ENCODE measurements at places on chromosomes 6 and 20. TPM values are rescaled to one million over a fixed set of nuclear protein-coding genes. Genes with fewer than 3 reads are reported as not detected.
A peak's percentile ranks its signal among the peaks of the same experiment; 100 is the strongest.

The SFTA2 gene
- total RNA-seq: 30.5 TPM

The OLIG3 gene
- not detected for total RNA-seq

DNA sequence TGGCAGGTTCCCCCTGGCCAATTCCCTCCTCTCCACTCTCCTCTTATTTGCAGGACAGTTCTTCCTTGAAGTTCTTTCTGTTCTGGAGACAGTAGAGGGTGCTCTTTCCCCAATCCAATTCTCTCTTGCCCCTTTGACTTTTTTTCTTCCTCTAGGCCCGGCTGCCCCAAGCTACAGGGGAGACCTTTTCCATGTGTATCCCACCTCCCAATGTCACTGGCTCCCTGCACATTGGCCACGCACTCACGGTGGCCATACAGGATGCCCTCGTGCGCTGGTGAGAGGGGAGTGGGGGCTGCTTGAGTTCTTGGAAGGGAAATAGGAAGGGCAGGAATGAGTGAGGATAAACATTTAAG is 1.5 kb downstream of the VARS2 start:
- DNase-seq: peak; percentile 89

- no peak for DNase-seq
Measured at GRCh38 chr6:100342830-100343229, 121.9 kb downstream of the SIM1 start.

DNA sequence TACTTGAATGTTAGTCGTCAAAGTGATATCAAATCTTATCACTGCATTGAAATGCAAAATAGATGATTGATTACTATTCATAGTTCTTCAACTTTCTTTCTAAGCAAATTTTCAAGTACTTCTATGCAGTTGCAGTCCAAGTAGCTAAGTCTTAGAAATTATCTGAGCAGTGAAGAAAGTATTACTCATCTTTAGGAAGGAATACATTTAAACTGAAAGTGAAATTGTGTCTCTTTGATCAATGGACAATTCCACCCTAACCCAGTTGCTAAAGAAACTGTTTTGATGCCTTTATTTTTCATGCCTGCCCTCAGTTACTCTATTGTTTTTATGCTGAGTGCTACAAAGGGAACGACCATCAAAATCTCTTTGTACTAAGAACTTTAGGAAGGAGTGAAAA is 337.4 kb downstream of the GRIK2 start:
- DNase-seq: no peak

GRCh38 chr6:148771896-148772554 is 25.2 kb downstream of the UST start:
- no peak for DNase-seq

DNA sequence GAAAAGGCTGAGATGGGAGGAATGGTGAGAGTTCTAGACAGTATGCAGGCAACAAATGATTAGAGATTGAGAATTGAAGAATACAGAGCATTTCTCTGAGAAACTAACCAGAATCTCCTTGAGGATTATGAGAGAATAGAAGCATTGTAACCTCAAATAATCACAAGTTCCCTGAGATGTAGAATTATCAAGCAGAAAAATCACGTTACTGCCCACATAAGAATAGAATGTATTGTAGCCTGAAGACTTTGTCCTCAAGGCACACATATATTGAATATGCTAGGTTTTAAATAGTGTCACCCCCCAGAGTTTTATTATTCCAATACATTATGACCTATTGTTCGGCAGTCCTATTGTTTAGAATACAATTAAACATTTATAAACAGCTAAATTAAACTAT is 57.2 kb downstream of the CNKSR3 start:
- DNase-seq: no peak

DNA sequence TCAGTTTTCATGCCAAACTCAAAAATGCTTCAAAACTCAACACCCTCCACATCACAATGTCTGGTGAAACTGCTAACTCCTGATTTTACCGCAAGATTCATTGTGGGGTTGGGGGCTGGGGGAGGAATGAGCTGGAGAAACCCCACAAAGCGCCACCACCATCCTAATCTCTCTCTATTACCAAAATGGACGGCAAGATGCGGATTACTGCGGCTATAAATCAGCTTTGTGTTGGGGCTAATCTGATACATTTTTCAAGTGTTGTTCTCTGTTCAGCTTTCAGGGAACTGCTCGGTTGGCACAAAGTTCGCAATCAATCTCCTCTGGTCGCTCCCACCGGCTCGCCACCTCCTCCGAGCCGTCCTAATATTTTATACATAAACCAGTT is 83.7 kb downstream of the TMEM242 start:
- no peak for DNase-seq

- DNase-seq: no peak
Measured at GRCh38 chr6:40326714-40327421, 260.3 kb downstream of the LRFN2 start.

- peak; percentile 67 for DNase-seq
Measured at GRCh38 chr6:52995913-52996645, 995 bp upstream of the GSTA4 start.

The CASP8AP2 gene
- 17.5 TPM for total RNA-seq

The C2 gene
- 38.7 TPM for total RNA-seq

The ADAT2 gene
- total RNA-seq: 6.9 TPM

DNA sequence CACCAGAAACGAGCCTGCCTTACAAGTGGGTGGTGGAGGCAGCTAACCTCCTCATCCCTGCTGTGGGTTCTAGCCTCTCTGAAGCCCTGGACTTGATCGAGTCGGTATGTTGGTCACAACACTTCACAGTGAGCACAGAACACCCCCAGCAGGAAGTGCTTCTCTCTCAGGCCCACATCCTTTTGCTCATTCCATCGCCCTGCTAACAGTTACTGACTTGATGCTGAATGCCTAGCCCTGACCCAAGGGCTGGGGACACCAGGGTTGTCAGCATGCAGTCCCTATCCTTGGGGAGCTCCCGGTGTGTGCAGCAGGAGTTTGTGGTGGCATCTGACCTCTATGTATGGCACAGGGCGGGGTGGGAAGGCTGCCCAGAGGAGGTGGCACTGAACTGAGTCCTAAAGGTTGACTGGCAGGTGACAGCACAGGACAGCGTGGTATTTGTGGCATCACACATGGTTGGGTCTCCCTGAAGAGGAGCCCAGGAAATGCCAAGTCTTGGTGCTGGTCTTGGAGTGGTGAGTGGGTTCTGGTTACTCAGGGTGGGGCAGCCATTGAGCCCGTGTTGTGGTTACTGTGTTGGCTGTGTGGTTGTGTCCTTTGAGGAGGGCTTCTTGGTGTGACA is 26.7 kb downstream of the GTSF1L start:
- DNase-seq: no peak

- peak; percentile 43 for DNase-seq
Measured at GRCh38 chr6:169227116-169227515, 26.5 kb downstream of the THBS2 start.

- DNase-seq: no peak
Measured at GRCh38 chr6:67131827-67132226, 1424.8 kb upstream of the EYS start.

The PRKN gene
- total RNA-seq: 10.4 TPM

DNA sequence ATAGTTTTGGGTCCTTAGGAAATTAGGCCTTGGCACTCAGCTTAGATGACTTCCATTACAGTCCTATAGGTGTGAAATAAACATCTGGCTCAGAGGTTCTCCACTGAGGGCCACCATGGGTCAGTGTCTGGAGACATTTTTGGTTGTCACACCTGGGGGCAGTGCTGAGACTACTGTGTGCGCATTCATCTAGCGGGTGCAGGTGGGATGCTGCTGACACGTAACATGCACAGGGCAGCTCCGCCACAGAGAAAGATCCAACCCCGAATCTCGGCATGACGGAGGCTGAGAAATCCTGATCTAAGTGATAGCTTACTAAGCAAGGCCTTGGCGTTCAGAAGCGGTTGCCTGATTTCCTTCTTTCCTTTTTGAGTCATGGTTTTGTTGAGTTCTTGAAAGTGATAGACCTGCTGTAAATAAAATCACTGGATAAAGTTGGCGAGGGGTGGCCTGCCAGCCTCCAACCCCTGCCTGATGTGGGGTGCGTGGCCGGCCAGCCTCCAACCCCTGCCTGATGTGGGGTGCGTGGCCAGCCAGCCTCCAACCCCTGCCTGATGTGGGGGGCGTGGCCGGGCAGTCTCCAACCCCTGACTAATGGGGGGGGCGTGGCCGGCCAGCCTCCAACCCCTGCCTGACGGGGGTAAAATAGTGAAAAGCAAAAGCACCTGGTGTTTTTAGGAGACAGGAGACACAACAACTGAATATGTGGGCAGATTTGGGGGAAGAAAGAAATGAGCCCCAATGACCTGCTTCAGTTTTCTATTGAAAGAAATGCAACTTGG is 158.1 kb downstream of the CDH26 start:
- DNase-seq: no peak

DNA sequence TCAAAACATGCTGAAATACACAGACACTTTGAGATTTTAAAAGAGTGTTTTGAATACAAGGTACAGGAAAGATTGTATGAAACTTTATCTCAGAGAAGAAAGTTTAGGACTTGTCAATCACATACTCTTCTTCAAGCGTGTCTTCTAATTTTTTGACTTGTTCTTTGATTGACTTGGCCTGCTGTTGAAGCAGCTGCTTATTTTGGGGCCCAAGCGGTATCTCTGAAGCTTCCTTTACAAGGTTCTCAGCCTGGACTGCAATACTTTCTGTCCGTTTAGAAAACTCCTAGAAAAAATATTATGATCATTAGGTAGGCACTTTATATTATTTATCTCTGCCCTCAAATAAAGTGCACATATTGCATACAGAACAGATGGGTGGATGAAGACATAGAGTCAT is 201.3 kb downstream of the SYNE1 start:
- no peak for DNase-seq

GRCh38 chr6:110656492-110656891 is 158.8 kb downstream of the CDK19 start:
- DNase-seq: no peak

The PKHD1 gene
- total RNA-seq: 77.5 TPM

DNA sequence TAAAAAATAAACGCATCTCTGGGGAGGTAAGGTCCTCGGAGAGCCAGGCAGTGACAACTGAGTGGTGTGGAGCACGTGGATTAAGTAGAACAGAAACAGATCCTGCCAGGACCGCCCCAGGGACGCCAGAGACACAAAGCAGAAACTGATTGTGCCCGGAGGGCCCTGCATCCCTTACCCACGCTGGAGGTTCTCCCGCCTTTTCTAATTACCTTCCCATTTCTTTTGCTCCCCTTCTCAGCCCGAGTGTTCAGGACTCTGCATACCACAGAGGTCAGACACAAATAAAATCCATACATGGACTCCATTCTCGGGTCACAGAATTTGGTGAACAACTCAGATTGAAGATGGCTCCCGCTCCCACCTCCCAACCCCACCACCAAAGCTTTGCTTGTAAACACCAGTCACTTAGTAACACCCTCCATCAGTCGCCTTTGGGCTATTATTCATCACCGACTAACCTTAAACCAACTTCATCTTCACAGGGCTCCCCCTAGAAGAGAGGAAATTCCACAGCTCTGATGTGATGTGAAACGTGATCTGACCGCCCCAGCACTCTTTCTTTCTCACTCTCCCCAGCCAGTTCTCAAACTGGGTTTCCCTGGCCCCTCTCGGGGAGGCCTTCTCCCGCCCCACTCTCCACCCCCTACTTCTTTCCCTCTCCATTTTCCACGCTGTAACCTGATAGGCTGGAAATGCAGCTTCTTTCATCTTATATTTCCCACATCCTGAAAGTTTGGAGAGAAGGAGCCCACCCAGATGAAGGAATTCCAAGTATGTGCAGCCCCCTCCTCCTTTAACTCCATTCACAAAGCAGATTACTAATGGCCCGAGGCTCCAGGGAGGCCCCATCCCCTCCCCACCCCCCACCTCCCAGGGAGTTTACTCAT is 32.5 kb upstream of the PIM1 start:
- peak; percentile 93 for DNase-seq

DNA sequence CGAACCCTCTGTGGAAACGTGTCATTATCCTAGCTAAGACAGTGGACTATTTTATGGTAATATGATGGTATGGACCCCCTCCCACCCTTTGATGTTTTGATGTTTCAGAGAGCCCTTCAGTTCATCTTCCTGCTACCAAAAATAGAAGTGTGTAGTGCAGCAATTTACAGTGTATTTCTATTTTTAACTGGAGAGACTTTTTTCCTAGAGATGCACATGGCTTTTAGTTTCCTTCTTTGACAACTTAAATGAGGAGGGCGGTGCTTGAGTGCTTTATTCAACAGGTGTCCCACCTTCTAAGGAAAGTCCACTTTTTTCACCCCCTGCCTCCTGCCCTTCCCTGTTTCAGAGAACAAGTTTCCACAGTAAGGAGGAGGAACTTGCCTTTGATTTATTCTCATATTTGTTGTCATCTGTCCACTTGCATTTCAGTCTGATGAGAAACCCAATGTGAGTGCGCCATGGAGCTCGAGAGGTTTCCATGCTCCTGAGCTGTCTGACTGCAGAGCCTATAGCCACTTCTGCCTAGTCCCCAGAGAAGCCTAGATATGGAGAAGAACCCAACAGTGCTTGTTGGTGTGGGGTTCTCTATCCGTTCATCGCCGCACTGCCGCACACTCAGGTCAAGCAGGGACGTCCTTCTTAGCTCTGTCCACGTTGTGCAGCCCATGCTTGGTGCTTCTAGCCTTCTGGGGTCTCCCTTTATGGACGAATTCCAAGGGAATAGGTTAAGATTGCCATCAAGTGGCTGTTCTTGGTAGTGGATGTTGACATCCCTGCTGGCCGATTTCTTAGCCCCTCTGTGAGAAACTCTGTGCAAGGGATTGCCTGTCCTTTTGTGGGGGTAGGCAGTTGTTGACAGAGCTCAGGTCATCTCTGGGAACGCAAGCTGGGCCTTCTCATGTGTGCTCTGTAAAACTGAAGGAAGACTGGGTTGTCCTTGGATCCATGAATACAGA is 144.2 kb downstream of the JARID2 start:
- DNase-seq: no peak

- DNase-seq: no peak
Measured at GRCh38 chr6:137973201-137973600, 106.1 kb downstream of the TNFAIP3 start.
